ENCODE measurements at places on chromosomes 1 and 21.
A peak's percentile ranks its signal among the peaks of the same experiment; 100 is the strongest.

- peak; percentile 9 for DNase-seq
These were observed 653.4 kb downstream of the KIF26B start for GRCh38 chr1:245807954-245808719.

DNA sequence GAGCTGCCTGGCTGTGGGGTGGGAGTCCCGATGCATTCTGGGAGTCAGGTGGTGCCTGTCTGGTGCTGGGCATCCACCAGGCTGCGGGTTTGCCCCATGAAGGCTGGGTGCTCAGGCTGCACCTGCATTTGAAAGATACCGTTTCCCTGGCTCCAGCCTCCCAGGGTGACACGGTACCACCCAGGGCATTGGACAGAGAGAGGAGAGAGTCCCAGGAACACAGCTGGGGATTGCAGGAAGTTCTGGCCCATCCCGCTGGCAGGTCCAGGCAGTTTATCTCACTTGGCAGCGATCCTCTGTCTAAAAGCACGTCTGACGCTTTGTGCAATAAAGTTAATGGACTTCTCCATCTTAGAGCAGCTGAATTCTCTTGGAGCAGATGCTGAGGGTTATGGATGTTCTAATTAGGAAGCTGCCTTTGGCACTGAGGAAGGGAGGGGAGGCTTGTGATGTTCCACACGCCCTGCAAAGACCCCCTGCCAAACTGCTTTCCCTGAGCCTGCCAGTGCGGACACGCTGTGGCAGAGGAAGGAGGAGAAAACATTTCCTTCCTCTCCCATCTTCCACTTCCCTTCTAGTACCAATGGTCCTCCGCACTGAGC is 246.9 kb downstream of the GRIK3 start:
- DNase-seq: no peak

DNA sequence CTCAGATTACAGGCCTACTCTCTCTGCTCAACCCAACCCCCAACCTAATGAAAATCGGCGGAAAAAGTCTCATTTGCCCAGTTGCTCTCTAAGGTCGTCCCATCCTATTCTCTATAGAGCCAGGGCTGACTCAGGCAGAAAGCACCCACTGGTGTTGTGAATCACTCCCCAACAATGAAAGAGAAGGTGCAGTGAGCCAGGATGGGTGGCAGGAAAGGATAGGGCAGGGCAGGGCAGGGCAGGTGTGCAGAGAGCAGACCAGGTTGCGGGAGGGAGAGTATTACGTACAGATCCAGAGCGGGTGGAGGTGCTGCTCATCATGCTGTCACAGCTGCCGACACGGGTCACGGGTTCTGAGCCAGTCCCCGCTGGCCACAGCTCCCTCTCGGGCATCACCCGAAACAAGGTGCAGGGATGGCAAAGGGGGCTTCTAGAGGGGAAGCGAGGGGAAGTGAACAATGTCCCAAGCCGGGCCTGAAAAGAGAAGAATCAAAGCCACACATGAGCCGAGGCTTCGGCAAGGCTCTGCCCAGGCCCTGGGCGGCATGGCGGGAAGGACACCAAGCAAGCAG is 5.3 kb downstream of the C1orf116 start:
- peak; percentile 74 for DNase-seq

DNA sequence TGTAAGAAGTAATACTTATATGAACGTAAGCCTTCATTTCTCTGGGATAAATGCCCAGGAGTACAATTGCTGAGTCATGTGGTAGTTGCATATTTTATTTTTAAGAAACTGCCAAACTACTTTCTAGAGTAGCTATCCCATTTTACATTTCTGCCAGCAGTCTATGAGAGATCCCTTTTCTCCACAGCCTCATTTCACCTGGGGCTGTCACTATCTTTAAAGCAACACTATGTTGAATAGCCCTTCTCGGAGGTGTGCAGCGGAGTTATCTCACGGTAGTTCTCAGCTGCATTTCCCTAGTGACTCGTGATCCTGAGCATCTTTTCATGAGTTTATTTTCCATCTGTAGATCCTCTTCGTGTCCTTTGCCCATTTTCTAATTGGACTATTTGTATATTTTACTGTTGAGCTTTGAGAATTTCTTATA is 93.4 kb downstream of the ADARB1 start:
- no peak for DNase-seq

- no peak for DNase-seq
These were observed 61.6 kb downstream of the RNF187 start for GRCh38 chr1:228548788-228549187.

GRCh38 chr1:56915960-56916359 is 49.9 kb downstream of the C8B start:
- DNase-seq: peak; percentile 24

DNA sequence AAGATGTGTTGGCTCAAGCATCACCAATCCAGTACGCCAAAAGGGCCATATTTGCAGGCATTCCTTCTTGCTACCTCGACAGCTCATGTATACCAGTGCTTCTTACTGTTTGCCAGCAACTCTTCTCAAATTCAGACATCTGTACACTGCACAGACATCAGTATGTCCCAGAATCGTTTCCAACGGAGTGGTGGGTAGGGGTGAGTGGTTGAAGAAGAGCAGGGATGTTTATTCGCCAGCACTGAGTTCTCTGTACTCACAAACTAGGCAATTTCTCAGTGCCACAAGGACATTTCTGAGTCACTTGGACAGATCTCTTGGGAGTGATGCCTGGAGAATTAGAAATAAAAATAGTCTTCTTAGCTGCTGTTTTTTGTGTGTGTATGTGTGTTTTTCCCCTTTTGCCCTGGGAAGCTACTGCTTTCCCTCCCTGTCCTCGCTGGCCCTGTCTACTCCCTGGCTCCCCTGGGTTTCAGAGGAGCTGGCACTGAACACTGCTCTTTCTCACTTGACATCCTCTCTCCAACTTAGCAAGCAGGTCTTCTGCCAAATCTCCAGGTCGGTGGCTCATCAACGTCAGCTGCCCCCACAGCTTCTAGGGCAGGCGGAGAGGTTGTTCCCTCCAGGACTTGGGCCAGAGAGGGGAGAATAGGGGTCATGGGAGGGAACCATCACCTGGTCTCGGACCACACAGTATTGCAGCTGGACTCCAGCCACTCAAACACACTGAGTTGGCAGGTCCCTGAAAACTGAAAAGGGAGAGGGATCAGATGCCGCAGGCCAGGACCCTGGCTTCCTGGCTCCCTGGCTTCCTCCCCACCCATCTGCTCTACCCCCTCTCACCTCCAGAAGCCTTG is 90.5 kb downstream of the NMNAT2 start:
- no peak for DNase-seq

- no peak for DNase-seq
These were observed 4.1 kb downstream of the SNX27 start for GRCh38 chr1:151615711-151616504.

DNA sequence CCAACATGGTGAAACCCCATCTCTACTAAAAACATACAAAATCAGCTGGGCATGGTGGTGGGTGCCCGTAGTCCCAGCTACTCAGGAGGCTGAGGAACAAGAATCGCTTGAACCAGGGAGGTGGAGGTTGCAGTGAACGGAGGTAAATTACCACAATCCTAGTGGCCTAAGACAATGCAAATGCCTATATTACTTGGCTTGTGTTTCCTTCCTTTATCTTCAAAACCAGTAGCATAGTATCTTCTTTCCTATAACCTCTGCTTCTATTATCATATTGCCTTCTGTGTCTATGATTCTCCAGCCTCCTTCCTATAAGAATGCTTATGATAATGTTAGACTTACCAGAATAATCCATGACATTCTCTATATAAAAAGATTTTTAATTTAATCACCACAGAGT is 156.2 kb upstream of the RGS18 start:
- DNase-seq: no peak

- no peak for DNase-seq
These were observed 18.5 kb downstream of the COLGALT2 start for GRCh38 chr1:184019069-184019468.

DNA sequence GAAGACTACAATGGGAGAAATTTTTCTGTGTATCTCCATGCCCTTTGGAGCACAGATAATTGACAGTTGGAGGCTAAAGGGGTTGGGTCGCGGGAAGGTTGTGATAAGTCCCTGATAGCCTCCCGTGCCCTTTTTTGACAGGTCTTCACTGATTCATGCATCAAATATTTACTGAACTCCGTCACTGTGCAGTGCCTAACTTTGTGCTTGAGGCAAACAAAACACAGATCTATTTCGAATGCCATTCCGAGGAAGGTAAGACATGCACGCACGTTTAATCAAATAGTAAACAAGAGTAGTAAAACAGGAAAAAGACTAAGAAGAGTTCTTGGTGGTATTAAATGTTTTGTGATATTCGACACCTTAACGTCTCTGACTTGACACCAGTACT is 494 bp upstream of the PIP5K1A start:
- peak; percentile 61 for DNase-seq

DNA sequence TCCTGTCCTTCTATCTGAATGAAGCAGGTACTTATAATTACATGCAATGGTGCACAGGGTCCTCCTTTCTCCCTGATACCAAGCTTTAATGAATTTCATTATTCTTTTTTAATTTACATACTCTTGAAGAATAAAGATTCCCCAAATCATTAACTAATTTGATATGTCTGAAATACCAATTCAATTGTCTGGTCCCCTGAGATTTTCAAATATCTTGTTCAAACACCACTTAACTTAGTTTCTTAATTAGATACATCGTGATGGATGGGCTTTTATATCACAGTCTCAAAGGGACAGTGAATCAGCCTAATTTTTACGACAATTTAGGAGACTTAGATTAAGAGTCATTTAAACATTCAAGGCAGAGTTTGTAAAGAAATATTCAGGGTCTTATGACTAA is 1054.6 kb downstream of the PLA2G4A start:
- DNase-seq: no peak

GRCh38 chr1:157948312-157949073 is 45.0 kb upstream of the KIRREL1 start:
- peak; percentile 81 for DNase-seq

DNA sequence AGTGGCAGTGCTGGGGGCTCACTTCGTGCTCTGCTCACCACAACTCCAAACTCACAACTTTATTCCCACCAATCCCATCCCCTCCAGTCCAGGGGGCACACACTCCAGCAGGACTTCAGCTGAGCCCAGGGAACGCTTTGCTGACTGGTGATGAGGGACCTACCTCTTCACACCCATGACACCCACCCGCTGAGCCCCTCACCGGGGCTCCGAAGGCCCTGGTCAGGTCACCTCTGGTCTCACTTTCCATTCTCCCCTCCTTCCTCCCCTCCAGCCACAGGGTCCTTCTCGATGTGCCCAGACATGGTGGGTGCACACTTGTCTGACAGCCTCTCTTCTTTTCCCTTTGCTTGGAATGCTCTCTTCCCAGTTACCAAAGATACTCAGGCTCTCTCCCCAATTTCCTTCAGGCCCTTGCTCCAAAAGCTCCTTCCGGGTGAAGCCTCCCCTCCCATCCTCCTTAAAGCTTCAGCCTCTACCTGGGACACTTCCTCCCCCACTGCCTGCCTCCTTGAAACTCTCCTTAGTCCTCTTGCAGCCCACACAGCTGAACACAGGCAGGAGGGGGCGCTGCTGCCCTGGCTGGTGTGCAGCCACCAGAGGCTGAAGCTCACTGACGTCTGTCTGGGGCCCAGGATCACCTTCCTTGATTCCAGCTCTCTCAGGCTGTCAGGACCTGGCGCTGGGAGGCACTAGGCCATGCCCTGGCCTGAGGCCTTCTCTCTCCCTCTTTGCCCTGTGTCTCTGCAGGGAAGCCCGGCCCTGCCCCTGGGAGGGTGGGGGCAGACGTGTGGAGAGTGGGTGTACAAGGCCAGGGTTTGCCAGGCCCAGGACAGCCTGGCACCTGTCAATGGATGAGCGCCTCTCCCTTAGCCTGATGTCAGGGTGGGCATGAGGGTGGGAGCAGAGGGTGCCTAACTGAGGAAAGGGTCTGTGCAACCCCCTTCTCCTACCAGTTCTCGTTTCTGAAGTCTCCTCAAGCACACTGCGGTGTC is 1.6 kb downstream of the KCNE1 start:
- DNase-seq: peak; percentile 89

DNA sequence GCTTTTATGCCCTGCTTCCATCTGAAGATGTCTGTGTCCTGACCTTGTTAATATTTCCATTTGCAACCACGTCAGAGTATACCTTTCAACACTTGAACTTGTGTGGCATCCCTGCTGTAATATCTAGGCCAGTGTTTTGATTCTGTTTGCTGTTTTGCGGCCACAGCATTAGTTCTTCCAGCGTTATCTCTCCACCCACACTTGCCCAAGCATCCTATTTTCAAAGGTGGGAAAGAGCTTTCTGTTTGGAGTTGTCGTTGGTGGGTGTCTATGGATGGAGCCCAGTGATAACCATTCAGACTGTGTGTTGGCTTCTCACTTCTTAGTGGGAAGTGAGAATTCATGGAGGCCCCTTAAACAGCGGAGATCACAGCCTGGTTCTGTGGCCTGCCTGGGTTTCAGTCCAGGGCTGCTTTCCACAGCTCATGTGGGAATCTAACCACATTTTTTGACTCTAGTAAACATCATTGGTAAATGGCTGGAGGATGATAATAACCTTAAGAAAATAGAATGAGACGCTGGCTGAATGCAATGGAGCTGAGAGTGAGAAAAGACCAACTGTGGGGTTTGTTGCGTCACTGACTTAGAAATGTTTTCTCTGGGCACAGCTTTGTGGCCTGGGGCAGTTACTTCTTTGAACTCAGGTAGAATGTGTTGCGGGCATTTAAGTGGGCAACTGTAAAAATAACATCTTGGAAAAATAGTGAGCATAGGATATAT is 7.6 kb downstream of the TENT5C start:
- DNase-seq: peak; percentile 29

DNA sequence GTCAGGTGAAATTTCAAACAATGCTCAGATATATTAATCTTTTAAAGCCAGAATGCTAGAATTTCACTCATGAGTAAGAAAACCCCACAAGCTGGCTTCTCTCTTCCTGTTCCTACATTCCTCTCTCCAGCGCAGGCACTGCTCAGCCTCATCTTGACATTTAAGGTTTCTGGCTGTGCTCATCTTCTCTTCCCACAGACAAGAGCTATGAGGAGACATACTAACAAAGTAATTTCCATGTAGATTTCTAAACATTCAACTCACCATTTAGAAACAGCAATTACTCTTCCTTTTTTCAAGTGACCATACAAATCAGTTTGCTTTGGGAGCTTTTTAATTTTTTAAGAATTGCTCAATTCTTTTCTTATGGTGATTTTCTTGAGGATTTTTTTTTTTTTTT is 7.8 kb upstream of the LRRC8D start:
- DNase-seq: peak; percentile 80

GRCh38 chr21:43818685-43819084 is 29.3 kb downstream of the RRP1 start:
- DNase-seq: no peak

- DNase-seq: no peak
These were observed 11.8 kb downstream of the VAMP4 start for GRCh38 chr1:171730052-171730451.

GRCh38 chr1:16605213-16605525 is 8.2 kb downstream of the NBPF1 start:
- no peak for DNase-seq

DNA sequence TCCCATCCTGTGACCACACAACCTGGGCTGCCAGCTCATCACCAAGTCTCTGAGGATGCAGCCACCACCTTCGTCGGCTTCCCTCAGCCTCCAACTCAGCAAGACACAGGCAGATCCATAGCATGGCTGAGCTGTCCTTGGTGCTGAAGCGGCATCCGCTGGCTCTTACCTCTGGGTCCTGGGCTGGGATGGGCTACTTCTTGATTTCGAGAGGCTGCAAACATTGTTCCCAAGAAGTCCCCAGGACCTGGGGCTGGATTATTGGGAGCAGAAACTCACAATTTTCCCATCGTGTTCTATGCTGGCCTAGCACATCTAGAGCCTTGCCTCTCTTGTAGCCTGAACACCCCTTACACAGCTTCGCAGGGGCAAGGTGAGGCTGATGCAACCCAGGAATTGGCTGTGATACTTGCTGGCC is 24.9 kb upstream of the C1QA start:
- DNase-seq: peak; percentile 90

GRCh38 chr1:64199154-64199553 is 4.3 kb upstream of the UBE2U start:
- no peak for DNase-seq

- DNase-seq: no peak
These were observed 9.5 kb downstream of the CD48 start for GRCh38 chr1:160702100-160702499.
